ENCODE measurements at places on chromosomes 1 and 21.

DNA sequence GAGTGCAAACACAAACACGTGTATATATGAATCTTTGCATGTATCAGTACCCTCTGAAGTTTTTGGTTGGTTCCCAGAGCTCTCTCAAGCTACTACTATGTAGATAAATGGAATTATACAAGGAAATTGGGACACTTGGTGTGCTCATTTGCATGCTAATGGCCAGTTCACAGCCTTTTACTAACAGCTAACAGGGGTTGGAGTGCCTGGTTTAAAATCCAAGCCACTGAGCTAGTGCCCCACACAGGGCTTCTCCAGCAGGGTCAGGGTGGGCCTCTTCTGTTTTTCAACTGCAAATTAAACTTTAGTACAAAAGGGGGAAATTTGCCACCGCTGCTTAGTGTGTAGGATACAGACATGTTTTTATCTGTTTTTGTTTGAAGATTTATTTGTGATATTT is 121.0 kb downstream of the ATP5PO start:
- no peak for DNase-seq

DNA sequence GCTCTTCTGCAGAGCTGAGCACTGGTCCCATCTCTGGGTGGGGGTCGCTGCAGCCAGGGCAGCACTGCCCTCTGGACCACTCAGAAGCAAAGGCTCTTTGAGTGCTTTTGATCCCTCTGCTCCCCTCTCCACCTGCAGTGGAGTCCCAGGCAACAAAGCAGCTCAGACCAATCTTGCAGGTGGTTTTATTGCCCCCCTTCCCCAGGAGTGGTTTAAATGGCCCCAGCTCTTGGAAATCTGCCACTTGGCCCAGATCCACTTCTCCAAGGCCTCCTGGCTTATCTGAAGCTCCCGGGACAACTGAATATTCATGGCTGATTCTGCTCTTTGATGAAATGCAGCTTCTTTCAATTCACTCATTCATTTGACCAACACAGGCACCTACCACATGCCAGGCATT is 2.7 kb downstream of the STUM start:
- no peak for DNase-seq

- DNase-seq = no peak
Observed at GRCh38 chr1:68093737-68094136, 43.3 kb upstream of the DIRAS3 start.

GRCh38 chr1:227917081-227917950 is 30.4 kb downstream of the WNT9A start:
- no peak for DNase-seq

DNA sequence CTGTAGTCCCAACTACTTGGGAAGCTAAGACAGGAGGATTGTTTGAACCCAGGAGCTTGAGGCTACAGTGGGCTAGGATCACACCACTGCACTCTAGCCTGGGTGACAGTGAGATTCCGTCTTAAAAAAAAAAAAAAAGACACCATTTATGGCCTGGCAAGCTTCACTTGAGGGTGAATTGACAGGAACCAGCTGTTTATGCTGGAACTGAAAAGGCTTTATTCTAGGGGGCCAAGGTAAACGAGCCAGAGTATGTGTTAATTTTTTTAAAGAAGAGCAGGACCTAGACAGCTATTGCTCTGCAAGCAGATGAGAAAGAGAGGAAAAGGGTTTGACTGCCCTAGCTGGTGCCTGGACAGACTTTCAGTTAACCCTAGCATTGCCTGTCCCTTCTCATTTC is 37.0 kb downstream of the S100A6 start:
- no peak for DNase-seq

DNA sequence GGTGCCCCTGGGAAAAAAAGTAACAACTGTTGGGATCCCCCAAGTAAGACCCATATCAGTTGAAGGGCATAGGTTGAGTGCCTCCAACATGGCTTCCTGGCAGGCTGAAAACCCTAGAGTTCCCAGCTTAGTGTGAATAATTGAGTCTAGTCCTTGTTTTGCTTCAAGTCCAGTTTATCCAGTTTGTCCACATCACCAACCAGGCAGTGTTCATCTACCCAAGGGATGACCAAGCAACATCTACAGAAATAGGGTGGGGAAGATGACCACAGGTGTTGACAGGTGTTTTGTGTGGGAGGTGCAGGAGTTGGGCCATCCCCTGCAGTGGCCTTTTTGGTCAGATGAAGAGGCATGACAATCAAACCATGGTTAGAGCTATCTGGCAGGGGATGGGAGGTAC is 54.3 kb upstream of the ERO1B start:
- DNase-seq = no peak

DNA sequence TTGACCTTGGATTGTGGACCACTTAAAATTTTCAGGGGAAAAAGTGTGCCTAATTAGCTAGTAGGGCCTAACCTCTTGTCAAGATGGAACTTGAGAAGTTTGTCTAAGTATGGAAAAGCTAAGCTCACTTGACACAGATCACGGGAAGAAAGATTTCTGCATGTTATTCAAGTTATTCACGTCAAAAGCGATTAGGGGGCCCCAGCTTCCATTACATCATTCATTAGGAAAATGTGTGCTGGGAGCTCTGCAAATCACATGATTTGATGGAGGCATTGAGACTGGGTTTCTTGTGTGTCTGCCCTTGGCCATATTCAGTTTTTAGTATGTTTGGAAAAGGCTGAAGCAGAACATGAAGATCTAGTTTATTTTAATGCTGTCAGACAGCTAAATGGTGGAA is 15.5 kb upstream of the POGZ start:
- DNase-seq = no peak

DNA sequence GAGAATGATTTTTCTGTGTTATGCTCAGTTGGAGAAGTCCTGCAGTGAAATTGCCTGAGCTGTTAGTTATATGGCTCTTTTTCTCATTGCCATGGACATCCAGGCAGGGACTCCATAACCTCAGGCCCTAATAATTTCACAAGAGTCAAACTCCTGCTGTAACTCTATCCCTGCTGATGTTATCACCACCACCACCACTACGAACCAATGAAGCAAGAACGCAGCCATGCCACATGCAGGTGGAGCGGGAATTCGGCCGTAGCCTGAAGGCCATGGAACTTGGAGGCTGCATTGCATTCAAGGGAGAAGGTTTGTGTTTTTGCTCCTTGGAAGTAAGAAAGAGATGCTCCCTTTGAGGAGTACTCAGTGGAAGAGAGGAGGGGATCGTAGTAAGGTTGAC is 16.8 kb upstream of the DLGAP3 start:
- DNase-seq = no peak

DNA sequence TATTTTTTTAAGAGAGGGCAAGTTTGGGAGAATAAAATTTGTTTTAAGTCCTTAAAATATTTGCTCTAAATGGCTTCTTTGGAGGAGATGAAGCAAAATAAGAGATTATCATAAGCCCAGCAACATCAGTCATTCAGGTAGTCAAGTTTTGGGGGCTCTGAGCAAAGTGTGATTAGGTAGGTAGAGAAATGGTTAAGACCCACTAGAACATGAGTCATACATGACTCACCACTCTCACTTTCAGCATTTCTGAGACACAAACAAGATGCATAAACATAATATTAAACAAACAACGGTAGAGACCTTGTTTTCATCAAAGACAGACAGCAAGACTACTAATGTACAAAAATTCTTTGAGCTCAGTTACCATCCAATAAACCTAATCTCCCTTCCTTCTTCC is 272.2 kb downstream of the LMO4 start:
- DNase-seq = no peak

GRCh38 chr1:240350910-240351331 is 259.2 kb downstream of the FMN2 start:
- no peak for DNase-seq

GRCh38 chr1:158371188-158371953 is 17.7 kb downstream of the CD1E start:
- DNase-seq = no peak

DNA sequence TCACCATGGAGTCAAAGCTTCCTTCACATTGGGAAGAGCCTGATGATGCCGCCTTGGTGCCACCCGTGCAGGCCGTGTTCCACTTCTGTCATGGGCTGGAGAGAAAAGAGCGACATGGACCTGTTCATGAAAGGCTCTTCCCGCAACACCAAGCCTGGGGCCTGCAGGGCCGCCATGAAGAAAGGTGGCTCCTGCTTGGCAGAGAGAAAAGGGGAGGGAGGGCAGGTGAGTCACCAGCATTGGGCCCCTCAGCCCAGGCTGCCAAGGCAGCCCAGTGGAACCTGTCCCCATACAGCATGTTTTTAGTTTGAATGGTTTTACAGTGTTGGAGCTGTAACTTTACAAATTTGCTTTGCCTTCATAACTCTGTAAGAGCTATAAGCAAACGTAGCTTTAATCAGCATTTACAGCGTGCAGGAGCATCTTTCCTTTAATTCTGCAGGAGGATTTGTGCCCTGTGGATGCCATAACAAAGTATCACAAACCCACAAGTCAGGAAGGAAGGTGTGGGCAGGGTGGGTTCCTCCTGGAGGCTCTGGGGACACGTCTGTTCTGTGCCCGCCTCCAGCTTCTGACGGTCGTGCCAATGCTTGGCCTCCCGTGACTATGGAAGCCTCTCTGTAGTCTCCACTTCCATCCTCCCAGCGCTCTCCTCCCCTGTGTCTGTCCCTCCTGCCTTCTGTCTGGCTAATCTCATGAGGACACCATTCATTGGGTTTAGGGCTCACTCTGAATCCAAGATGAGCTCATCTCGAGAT is 49.1 kb downstream of the RIPK4 start:
- no peak for DNase-seq
